H4 (cell line): ENCODE measurements at places on chromosomes 7 and 10. TPM values are rescaled to one million over a fixed set of nuclear protein-coding genes. Genes with fewer than 3 reads are reported as not detected.

OR2A42 gene
- total RNA-seq, result not detected in 2 replicates

GSTO1 gene
- 171 and 239 TPM in 2 replicates for total RNA-seq

DNAJC2 gene
- total RNA-seq, result 20.6 and 22.8 TPM in 2 replicates

NYAP1 gene
- total RNA-seq, result not detected in 2 replicates

HABP2 gene
- total RNA-seq, result not detected in 2 replicates

TLX1 gene
- not detected in 2 replicates for total RNA-seq

FAS gene
- total RNA-seq, result 30.3 and 30.6 TPM in 2 replicates

BMS1 gene
- 15.4 and 19.2 TPM in 2 replicates for total RNA-seq

ASZ1 gene
- 0.14 TPM in 1 of 2 replicates, not detected in the other for total RNA-seq

- DNase-seq, result no peak
Measured at GRCh38 chr10:49161411-49161997, 26.7 kb downstream of the TMEM273 start.

- no peak for DNase-seq
Measured at GRCh38 chr7:69217516-69218350, 380.5 kb upstream of the AUTS2 start.

GRCh38 chr10:71829171-71829570, 21.9 kb downstream of the PSAP start:
- no peak for DNase-seq

- peak; percentile 43 for DNase-seq
Measured at GRCh38 chr10:18179891-18180290, 39.7 kb downstream of the CACNB2 start.

DNA sequence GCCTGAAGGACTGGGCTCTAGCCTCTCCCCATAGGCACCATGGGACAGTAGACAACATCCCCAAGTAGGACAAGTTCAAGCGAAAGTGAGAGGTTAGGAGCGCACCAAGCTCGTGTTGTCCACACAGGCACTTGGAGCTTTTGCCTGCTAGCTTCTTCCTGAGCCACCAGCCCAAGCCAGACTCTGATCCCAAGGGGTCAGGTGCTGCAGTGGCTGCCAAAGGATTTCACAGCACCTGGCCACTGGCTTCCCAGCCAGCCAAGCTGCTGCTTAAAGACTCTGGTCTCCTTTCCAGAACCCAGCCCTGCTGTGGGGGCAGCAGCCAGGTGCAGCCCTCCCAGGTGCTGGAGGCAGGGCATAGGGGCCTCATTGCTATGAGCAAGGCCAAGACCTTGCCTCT, 33.0 kb upstream of the UNC5B start:
- no peak for DNase-seq

GRCh38 chr10:65033957-65034356, 1512.8 kb downstream of the REEP3 start:
- DNase-seq, result no peak

GRCh38 chr7:151010307-151011096, 13.8 kb downstream of the ATG9B start:
- DNase-seq, result no peak

DNA sequence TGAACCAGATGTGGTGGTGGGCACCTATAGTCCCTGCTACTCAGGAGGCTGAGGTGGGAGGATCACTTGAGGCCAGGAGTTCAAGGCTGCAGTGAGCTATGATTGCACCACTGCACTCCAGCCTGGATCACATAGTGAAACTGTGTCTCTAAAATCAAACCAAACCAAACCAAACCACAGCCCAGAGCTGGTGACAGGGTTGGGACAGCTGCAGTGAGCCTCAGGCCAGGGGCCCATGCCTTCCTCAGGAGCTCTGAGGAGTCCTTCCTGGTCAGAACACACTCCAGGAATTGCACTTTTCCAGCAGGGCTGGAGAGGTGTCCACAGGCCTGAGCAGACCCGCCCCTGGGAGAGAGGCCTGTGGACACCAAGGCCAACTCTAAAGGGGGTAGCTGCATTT, 32.5 kb upstream of the OCM2 start:
- no peak for DNase-seq

DNA sequence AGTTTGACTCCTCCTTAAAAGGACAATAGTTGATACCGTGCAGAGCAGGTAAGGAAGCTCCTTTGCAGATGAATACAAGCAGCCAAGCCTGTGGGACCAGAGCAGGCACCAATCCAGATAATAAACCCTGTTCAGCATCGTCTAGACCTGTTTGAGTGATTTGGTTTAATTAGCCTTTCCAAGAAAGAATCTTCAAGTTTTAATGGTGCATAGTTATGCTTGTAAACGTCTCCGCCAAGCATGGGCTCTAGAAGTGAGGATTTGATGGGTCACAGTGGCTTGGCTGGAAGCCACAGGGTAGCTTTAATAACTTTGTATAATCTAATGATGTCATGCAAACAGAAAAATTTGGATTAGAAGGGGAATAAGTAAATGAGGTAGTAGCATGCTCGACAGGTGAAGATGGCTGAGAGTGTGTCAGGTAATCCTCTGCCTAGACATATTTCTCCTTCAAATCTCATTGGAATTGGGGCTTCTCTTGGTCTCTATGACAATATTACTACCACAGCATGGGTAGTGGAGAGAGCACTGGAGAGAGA, 188.4 kb downstream of the DYNC1I1 start:
- no peak for DNase-seq

DNA sequence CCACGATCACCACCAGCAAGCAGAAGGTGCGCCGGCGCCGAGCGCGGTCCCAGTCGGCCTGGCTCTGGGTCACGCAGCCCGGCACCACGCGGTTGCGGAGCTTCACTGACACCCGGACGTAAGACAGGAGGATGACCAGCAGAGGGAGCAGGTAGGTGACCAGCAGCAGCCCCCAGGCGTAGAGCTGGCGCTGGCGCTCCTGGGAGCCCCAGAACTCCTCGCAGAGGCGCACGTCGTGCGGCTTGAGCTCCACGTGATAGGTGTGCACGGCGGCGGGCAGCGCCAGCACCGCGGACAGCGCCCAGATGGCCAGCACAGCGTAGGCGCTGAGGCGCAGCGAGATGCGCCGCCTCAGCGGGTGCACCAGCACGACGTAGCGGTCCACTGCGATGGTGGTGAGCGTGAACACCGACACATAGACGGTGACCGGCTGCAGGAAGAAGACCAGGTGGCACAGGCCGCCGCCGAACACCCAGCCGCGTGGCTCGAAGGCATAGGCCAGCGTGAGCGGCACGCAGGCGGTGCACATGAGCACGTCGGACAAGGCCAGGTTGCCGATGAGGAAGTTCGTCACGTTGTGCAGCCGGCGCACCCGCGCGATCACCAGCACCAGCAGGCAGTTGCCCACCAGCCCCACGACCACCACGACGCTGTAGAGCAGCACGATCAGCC, 920 bp downstream of the PRLHR start:
- DNase-seq, result no peak

DNA sequence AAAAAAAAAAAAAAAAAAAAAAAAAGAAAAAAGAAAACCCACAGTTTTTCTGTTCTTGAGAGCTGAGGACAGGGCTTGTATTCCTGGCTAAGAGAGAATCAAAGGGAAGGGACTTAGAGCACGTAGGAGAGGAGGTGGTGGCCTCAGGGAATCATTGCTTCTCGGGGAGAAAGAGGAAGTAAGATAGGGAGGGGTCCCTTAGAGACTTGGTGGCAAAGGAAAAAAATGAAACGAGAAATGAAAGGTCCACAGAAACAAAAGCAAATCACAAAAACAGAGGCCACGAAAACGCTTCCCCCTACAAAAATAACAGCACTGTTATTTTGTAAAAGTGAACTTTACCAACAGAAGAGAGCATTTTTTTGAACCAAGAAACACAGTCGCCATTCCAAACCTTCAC, 323.1 kb upstream of the GALNT17 start:
- no peak for DNase-seq

DNA sequence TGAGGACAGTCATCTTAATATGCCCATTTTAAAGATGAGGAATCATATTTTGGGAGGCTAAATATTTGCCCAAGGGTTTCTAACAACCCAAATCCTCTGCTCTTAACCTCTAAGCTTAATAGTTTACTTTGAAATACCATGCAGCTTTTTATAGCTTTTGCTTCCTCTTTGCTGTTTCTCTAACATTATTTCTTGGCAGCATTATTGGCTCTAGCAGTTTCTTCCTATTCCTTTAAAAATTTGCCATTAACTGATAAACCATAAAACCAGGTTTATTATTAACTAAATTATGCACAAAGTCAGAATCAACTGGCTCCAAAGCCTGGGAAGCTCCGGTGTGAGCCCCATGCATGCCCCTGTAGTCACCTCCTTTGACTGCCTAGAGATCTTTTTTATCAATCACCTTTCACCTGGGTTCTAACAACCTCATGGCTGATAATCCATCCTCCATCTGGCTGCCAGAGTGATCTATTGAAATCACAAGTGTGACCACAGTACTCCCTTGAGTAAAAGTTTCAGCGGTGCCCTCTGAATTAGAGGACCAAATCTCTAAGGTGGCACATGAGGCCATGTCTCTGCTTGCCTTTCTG, 62.4 kb downstream of the ITGB8 start:
- DNase-seq, result no peak
